ENCODE measurements at places on chromosomes 13 and 19.

GRCh38 chr13:40206241-40207000 lies 460.0 kb downstream of the FOXO1 start:
- peak; percentile 58 for DNase-seq

DNA sequence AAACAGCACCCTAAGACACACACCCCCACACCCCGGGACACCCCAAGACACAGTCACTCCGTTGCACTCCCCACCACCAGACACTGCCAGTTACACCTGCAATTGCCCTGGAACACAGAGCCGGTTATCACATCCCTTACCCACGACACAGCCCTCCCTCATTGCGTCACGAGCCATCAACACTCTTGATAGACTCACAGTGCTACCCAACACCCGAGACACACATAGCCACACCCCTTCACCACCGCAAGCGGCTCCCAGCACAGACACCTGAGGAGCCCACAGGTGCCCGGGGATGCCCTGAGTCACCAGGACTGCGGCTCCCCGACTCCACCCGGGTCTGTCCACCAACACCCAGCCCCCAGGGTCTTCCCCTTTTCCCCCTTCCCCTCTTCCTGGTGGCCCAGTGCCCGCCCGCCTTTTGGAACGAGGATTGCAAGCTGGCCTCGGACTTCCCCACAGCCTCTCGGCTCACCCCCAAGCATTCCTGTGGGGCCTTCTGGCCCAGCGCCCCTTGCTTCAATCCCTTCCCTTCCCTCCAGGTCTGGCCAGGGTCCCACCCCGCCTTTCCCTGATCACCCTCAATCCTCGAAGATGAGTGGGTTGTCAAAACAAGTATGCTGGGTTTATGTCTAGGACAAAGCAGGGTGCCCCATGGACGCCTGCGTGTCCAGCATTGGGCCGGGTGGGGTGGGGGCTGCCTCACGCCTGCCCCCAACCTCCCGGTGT lies 1.7 kb upstream of the PTGER1 start:
- peak; percentile 18 for DNase-seq

DNA sequence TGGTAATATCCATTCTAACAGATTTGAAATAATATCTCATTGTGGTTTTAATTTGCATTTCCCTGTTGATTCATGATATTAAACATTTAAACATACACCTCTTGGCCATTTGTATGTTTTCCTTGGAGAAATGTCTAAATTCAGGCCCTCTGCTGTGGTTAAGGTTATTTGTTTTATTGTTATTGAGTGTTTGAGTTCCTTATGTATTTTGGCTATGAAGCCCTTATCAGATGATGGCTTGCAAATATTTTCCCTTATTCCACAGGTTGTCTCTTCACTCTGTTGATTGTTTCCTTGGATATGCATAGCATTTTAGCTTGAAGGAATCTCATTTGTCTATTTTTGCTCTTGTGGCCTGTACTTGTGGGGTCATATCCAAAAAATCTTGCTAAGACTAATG lies 303.6 kb downstream of the GPC5 start:
- no peak for DNase-seq

DNA sequence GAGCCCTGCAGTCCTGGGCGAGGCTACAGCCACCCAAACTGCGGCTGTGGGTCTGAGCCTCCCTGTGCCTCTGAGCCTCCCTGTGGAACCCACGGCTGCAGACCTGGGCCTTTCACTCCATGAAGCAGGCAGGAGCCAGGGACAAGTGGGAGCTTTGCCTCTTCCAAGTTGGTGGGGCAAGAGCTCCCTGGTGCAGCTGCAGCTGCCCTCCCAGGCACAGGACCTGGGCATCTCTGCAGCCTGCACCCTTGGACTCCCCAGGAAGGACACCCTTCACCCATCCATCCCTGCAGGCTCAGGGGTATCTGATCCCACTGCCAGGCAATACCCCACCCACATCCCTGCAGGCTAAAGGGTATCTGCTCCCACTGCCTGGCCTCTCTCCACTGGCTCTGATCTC lies 2.3 kb downstream of the TEX26 start:
- no peak for DNase-seq
